Activated T-cell treated with anti-CD3 and anti-CD28 coated beads, Interleukin-2, amount 50 U/mL, for 48 hours (primary cell): ENCODE measurements at places on chromosomes 6 and 20.

GRCh38 chr6:152078001-152078400, 270.5 kb downstream of the ESR1 start:
- DNase-seq, result no peak

GRCh38 chr20:830011-830521, 3.4 kb upstream of the FAM110A start:
- no peak for DNase-seq

DNA sequence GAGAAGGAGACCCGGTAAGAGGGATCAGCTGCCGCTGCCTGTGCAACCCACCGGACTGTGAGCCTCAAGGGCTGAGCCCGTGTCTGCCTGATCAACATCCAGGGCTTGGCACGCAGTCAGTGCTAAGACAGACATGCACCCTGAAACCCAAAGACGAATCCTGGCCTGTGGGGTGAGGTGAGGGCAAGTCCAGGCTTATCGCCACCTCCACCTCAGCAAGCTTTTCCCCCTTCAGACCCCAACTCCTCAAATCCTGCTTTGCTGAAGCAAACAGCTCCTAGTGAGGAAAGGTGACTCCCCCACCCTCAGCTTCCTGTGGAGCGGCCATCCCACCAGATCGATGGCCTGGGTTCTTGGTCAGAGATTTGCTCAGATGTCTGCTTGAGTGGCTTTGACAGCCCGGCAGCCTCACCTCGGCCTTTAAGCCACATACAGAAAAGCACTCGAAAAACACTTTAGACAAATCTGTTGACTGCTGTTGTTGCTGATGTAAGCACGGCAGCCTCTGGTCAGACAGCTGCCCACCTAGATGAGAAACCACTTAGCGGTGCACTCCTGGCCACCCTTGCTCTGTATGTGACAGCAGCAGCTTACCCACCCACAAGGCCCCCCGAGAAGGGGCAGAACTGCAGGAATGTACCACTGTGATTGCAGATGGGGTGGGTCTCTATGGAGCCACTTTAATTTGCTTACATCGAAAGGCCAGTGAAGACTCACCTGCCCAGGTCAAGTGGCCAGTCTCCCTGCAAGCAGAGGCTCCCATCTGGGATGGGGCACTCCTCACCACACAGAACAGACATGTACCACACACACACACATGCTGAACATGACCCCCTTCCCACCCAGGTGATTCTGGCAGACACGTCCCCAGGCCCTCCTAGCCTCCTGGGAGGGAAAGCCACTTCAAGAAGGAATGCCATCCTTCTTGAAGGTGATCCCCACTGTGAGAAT, 14.8 kb downstream of the MTCH1 start:
- DNase-seq, result no peak

- no peak for DNase-seq
These were observed 494.2 kb upstream of the JARID2 start for GRCh38 chr6:14751645-14752175.

DNA sequence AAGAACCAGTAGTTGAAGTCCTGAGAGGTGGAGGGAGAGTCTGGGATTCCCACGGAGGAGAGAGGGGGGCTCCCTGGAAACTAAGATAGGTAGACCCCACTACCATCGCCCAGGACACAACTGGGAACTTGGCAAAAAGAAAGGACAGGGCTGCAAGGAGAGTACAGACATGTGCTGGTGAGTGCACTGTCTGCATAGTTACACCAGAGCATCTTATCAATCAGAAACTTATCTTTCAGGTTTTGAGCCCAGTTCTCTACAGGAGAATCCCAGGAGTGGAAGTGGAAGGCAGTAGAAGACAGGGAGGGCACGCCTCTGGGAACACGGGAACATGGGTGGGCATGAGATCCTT, 12.2 kb downstream of the NFKBIL1 start:
- DNase-seq, result no peak

DNA sequence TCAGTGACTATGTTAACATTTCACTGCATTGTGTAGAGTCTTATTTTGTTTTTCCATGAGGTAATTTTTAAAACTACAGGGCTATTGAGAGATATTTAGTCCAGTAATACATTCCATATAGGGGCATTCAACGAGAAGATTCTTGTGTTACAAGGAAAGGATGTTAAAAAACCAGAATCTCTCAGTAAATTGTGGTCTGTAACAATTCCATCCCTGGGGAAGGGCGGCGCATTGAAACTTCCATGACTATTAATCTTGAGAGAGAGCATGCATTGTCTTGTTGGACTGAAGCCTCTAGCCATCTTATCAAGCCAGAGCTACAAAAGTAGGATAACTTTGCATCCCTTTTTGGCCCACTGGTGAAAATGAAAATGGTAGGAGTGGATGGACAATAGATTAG, 119.7 kb downstream of the BCKDHB start:
- DNase-seq, result no peak

DNA sequence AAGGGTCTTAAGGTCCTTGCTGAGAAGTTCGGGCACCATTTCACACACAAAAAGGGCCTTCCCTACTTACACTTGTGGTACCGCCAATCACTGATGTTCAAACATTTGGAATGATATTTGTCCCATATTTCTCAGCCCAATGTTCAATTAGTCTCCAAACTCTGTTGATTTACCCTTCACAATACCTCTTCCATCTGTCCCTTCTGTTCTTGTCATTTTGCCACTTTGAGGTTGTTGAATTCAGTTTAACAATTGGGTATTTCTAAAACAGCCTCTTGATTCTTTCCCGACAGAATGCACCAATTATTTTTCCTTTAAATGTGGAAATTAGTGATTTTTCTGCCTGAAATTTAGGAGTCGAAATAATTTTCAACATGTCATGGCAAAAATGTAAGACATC, 46.2 kb downstream of the NOX3 start:
- no peak for DNase-seq

DNA sequence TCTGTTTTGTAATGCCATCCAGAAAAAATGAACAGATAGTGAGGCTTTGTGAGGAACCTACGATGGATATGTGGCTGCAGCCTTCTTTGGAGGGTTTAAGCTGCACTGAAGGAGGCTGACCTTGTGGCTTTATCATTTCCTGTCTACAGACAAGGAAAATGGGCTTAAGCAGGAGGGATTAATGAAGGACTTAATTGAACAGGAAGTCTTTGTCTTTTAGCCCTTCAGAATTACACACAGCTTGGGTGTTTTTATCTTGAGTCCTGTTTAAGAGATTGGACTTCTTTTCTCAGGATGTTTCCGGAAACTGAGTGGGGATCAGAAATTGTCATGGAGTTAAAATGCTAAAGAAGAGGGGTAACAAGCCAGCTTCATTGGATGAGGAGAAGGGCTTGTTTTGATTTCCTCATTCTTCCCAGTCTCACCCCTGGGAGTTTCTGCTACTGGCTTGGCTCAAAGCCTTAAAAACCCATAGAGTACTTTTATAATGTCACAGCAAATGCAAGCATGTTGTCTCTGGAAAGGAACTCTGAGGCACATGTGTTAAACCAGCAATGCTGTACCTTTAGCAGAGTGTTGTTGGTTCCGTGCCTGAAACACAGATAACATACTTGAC, 193.6 kb downstream of the JARID2 start:
- no peak for DNase-seq

DNA sequence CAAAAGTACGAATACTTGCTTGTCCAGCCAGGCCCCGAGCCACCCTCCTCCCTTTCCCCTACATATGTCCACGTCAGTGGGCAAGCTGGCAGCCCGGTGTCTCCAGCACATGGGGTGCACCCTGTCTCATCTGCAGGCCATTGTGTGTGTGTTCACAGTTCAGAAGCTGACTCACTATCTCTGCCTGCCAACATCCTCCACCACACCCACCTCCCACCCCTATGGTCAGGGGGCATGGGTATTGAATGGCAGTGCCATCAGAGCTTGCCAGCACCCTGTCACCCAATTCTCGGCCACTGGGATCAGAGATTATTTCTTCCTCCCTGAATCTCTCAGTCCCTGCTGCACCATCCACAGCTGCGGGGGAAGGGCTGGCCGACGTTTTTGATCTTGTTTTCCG, 195.7 kb downstream of the FARS2 start:
- DNase-seq, result no peak

GRCh38 chr6:43243664-43244321, 512 bp downstream of the TTBK1 start:
- no peak for DNase-seq

DNA sequence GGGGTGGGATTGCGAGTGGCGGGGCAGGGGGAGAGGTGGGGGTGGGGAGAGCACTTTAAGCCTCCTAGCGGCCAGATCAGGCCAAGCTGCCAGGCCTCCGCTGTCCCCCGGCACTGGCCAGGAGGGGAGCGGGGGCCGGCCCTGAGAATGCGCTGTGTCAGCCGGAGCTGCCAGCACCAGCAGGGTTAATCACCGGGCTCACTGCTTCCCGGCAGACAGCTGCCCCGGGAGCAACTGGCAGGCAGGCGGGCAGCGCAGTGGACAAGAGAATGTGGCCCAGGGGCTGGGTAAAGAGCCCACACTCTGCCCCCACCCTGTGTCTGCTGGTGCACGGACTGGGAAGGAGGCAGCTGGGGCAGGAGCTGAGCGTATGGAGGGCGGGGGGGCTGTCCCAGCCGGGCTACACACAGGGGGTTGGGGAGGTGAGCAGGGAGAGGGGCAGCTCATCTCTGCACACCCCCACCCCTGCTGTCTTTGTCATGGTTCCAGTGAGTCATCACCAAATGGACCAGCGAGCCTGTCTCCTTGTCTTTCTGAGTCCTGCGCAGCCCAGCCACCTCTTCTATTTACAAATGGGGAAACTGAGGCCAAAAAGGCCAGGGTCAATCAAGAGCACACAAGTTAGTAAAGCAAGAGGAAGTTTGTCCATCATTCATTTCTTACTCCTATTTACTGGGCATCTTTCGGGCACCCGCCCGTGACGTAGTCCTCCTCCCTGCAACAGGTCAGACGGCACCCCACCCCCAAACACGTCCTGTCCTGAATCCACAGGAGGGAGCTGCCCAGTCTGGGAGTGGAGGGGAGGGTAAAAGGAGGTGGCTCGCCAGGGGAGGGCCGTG, 2.1 kb upstream of the LAMA5 start:
- no peak for DNase-seq

DNA sequence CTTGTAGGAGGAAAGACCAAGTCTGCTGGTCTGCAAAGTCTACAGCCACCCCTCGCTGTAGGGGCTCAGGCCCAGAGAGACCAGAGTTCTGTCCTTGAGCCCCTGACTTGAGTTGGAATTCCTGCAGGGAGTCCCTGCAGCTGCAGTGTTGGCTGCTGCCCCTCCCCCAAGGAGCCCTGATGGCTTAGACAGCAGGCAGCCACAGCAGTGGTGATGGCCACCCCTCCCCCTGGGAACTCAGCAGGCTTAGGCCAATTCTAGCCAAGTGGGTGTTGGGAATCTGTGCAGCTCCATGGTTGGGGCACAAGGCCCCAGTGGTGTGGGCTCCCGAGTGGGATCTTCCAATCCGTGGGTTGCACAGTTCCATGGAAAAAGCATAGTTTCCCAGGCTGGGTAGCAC, 345.4 kb downstream of the CD109 start:
- no peak for DNase-seq

DNA sequence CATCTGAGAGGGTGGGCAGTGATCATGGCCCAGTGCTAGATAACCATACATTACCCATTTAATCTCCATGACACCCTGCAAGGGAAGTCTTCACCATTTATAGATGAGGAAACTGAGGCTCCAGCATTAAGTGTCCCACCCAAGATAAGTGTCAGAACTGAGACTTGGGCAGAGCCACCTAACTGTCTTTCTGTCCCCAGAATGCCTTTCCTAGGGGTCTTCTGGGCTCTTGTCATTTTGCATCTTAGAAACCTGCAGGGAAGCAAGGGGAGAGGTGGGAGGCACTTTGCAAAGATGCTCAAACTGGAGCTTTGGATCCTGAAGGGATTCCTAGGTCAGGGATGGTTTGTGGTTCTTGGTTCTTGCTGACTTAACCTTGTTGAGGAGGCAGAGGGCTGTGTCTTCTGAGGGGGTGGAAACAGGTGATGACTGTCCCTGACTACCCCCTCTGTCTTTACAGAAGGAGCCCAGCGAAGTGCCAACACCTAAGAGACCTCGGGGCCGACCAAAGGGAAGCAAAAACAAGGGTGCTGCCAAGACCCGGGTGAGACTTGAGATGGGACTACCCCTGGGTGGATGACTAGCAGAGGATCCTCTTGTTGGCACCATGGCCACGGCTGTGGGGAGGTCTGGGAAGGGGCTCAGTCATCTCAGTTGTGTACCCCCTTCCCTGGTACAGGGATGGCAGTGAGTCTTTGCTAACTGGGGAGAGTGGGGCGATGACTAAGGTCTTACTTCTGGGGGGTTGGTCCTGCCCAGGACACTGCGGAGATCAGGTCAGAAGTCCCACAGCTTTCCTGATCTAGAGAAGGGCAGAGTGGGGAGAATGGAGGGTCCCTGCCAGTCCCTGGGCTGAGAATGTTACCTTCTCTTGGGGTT, 5.8 kb downstream of the HMGA1 start:
- no peak for DNase-seq

DNA sequence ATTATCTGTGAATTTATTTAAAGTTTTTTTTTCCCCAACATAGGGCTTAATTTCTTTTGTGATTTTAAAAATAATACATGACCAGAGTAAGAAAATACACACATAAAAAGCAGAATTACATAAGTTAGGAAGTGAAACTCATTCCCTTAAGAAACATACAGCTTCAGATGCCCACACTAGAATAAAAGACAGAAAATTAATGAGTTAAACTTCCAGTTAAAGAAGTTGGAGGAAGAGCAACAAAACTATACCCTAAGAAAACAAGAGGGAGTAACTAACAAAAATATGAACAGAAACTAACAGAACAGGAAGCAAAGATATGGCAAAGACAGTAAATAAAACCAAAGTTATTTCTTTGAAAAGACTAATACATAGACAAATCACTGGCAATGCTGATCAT, 107.6 kb upstream of the CEP85L start:
- no peak for DNase-seq

DNA sequence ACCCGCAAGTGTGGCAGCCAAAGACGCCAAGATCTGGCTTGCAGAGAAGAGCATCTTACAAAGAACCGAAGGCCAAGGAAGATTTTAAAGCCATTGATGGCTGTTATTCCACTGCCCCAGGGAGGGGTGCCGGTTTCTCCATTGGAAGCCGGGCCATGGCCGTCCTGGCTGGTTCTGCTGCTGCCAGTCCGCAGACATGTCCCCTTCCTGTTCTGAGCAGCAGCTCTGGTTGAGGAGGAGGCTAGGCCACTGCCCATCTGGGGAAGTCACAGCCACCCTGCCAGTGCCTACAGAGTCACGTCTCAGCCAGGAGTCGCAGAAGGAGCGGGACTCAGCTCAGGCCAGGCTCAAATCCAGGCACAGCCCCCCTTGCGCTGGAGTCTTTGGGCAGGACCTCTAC, 42.6 kb upstream of the MRGBP start:
- DNase-seq, result no peak

GRCh38 chr6:33410711-33411631, at the start of gene PHF1:
PHF1 (plus strand) TSS chr6:33411014; CDS start chr6:33412264, 1,250 bp downstream.
- no peak for DNase-seq
